ENCODE measurements at places on chromosomes 1 and 21.

DNA sequence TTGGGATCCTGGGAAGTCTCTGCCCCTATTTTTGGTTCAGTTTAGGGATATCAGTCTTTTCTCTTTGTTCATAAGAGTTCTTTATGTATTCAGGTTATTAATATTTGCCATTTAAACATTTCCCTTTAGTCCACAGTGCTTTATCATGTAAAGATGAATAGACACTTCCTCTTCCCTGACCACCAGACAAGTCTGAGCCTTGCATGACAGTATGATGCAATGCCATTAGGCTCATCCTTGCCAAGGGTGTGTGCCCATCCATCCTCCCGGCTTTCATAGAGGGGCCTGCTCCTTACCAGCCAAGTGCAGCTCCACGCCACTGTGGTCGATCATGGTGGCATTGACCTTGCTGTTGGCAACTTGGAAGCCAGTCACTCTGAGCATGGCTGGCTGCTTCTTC is 52.1 kb downstream of the ZSCAN20 start:
- no peak for DNase-seq

GRCh38 chr1:179081687-179082332 is at the start of gene TOR3A:
TOR3A (plus strand) TSS chr1:179082070; CDS start chr1:179082129, 59 bp downstream.
- DNase-seq = peak; percentile 90

DNA sequence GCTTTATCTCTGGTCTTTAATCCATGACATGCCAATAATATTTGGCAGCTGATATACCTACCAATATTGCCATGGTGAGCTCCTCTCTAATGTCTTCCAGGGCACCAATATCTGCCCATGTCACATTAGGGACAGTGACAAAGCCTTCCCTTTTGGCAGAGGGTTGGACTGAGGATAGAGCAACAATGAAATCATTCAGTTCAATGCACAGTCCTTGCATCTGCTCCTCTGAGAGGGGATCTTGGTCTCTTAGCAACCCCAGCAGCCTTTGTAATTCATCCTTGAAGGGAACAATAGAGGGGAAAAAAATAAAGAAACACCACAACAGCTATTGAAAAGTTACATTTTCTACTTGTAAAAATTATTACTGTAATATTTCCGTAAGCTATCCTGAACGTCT is 42.3 kb downstream of the NVL start:
- DNase-seq = no peak

DNA sequence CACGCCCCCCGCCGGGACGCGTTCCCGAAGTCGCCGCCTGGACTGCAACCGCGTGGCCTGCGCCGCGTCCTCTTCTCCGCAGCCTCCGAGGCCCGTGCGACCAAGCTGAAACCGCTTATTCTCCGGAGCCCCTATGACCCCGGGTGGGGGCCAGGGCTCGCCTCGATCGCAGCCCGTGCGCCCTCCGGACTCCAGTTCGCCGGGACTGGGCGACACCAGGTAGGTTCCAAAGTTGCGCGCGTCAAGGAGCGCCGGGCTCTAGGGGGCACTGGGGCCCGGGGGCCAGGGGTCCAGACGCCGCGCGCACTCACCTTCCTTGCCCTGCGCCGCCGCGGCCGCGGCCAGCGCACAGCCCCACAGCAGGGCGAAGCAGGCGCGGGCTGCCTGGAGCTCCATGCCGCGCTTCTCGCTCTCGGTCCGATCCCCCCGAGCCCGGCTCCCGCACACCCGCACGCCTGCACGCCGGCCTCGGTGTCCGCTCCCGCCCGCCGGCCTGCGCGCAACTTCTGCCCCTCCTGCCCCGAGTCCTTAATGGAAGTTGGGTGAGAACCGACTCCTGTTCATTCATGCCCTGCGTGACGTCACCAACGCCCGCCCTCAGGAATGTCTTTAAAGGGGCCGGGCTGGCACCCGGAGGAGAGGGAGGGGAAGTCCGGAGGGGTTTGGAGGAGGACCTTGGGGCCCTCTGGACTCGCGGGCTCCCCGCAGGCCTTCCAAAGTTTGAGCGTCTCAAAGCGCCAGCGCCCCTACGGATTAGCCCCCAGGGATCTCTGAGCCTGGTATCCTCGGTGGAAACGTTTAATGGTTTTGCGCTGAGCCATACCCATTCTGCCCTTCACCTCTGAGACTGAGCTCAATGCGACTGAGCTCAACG is at the start of gene EPHA2:
Gene EPHA2, minus strand, starts transcription at position 533 of the 874 bp plus-strand sequence. Its CDS starts 137 bp downstream, at position 396.
- DNase-seq = no peak

DNA sequence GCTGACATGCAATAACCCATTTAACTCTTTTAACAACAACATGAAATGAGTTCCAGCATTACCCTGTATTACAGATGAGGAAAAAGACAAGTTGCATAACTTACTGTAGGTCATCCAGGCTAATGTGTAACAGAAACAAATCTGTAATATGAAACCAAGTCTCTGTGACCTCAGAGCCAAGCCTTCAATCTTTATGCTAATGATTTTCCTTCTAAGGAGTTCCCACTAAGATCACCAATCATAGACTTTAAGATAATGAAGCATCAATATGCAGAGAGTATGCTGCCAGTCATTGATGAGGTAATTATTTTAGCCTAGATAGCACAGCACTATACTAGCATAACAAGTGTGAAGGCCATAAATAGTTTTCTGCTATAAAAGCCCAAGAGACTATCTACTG is 35.6 kb upstream of the RNPC3 start:
- no peak for DNase-seq

- no peak for DNase-seq
These were observed 78.5 kb downstream of the PLXNA2 start for GRCh38 chr1:208165659-208166058.

GRCh38 chr1:27253596-27253995 is 19.2 kb downstream of the WDTC1 start:
- no peak for DNase-seq
